ENCODE measurements at places on chromosomes 7 and 10.

DNA sequence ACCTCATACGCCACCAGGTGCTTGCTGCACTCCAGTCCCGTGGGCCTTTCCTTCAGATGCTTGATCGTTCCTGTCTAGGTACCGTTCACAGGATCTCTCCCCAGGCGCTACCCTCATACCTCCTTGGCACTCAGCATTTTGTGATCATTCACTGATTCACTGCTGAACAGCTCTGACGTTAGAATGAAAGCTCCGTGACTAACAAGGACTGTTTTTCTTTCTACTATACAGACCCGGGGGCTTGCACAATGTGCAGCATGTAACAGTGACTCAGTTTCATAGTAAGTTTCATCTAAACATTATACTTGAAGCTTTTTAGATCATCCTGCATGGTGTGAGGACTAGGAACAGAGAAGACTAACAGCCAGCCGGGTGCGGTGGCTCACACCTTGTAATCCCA is 20.6 kb downstream of the KIN start:
- no peak for DNase-seq

DNA sequence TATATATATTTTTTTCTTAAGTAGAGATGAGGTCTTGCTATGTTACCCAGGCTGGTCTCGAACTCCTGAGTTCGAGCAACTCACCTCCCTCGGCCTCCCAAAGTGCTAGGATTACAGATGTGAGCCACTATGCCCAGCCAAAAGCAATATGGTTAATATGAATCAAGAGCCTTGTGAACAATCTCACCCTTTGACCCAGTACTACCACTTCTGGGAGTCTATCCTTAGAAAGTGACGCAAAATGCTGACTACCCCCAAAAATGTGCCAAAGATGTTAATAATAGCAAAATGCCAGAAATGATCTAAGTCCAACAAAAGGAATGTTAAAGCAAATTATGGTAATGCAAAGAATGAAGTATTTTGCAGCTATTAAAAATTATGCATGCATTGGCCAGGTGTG is 44.3 kb downstream of the HOXA1 start:
- DNase-seq: no peak

DNA sequence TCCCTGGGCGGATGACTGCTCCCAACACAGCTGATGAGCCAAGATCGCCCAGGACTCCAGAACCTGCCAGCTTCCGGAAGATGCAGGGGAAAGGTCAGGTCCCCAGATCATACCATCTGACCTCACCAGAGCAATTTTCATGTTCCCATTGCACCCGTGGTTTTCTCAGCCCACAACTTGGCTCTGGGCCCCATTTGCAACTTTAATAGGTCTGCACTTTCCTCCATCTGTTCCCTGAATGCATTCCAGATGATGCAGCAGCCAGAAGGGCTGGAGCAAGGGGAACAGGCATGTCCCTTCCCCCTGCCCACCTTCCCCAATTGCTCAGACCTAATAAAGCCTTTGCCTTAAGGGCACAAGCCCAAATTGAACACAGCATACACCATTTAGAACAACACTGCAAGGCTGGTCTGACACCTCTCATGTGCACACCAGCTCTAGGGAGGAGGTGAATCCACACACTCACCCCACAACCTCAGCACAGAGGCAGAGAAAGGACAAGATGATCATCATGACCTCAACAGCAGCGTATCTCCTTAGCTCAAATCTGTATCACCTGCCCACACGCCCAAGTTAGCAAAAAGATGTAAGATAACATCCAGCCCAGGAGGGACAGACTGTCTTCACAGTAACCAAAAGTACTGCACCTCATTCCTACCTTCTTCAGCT is 87.5 kb downstream of the PLXNA4 start:
- DNase-seq: no peak

DNA sequence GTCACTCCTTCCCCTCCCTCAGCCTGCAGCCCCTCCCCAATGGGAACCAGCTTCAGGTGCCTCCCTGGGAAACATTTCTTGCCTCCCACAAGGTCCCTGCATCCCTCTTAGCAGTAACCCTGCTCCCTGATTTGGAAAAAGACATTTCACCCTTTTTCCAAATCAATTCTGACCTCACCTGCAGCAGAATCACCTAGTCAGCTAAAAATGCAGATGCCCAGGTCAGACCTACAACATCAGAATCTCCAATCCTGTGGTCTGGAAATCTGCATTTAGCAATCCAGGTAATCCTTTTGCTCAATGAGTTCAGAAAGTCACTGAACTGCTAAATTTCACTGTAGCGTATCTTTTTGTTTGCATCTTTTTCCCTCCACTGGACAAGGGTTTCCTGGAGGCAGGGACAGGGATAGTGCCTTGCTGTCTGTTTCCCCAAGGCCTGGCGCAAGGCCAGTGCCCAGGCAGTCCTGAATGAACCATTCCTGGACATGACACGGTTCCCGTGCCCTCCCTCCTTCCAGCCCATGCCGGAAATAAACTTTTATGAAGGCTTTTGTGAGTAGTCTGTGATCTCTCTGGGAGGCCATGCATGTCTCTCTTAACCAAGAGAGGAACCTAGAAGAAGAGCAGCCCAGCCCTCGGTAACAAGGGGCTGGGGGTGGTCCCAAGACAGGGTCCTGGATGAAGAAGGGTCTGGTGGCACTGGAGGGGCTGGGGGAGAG is 44.0 kb downstream of the COL13A1 start:
- no peak for DNase-seq

GRCh38 chr7:55307123-55307916 is 57.8 kb upstream of the LANCL2 start:
- no peak for DNase-seq

DNA sequence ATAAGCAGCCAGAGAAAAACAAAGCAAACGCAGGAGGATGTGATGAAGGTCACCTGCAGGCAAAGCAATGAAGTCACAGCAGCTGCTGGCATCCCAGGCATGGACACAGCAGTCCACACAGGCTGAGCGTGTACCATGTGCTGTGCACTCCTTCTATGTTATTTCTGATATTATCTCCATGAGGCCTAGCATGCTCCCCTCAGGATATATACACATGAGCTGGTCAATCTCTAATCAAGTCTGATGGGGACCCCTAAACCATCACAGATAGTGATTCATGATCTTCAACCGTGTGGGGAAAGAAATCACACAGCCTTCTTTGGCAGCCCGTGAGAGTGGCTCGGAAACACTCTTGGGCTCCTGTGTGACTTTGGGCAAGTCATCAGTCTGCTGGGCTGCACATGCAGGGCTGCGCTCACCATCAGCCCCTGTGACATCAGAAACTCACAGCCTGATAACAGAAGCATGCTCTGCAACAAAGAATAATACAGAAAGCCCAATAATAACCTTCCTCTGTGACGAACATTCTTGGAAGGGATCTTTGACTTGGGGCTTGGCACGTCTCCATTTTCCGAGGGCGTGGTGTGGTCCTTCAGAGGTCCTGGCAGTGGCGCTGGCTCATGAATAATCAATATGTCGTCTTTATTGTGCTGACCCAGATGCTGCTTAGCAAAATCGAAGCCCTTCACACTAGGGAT is 83.0 kb upstream of the ATP6V0A4 start:
- no peak for DNase-seq

DNA sequence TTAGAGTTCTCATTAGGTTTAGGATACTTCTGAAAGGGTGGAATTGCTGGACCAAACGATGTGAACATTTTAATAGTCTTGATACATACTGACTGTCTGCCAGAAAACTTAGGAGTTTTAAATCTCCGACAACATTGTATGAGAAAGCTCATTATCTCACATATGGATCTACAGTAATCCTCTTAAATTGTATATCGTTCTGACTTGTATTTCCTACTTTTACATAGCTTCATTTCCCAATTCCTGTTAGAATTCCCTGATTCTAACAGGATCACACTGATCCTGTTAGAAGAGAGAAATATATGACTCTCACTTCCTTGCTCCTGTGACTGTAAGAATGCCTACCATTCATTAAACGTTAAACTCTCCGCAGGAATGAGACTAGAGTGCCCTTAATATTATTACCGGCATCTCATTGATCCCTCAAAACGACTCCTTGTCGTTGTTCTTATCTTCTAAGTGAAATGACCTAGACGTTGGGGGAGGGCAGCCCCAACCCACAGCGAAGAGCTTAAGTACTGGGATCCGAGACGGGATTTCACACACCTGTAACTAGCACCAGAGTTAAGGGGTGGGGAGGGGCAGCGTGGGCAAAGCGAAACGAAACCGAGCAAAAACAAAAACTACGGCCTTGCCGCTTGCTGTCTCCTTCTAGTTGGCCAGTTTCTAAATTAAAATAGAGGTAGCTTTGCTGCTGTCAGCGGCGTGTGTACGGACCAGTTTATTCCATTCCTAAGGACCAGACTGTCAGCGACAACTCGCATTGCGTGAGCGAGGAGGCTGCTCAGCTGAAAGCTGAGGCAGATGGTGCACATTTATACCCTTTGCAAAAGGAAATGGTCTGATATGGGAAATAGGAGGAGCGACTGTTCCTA is 678 bp upstream of the TMEM106B start:
- no peak for DNase-seq

DNA sequence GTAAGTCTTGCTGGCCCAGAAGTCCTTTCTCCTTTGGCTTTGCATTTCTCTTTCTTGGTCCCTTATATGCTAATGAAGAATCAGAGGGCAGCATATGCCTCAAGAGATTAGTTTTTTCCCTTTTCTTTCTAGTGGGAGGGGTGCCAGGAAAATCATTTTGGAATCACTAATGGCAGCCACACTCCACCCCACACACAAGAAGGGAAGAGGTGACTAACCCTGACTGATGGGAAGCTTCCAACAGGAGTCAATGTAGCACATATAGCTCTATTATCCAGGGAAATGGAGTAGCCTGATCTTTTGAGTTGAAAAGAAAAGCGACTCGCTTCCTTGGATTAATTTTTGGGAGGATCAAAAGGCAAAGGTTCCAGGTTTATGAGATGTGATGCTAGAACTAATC is 225.3 kb downstream of the KIF20B start:
- DNase-seq: no peak

GRCh38 chr7:36951257-36951697 is 227.0 kb upstream of the AOAH start:
- DNase-seq: no peak

DNA sequence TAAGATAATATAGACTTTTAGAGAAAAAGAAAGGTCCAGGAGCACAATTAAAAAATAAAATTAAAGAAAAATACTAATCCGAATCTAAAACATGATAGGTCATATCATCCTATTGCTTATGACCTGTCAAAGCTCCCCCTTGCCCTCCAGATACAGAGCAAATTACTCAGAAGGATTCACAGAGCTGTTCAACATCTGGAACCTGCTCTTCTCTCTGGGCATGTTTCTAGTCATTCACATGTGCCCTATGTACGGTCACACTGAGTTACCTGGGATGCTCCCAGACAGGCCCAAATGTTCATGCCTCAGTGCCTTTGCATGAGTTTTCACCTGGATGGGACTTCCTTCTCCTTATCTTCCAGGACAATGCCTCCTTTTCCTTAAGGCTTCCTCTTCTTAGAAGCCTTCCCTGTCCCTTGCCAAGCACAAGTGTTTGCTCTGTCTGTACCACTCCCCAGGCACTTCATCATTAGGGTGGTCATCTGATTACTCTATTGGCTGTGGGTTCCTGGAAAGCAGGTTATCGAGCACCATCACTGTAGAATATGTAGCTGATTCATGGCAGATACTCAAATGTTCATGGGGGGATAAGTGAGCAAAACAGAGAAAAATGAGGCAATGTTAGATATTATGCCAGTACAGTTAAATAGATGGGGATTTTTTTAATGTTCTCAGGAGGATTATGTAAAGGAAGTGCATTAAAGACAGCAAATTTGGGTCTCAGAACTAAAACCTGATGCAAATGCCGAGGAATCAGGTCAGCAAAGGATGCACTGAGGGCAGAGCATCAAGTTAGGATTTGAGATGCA is 12.0 kb upstream of the AOAH start:
- no peak for DNase-seq

GRCh38 chr7:25186436-25186835 is 41.9 kb downstream of the NPVF start:
- DNase-seq: no peak

DNA sequence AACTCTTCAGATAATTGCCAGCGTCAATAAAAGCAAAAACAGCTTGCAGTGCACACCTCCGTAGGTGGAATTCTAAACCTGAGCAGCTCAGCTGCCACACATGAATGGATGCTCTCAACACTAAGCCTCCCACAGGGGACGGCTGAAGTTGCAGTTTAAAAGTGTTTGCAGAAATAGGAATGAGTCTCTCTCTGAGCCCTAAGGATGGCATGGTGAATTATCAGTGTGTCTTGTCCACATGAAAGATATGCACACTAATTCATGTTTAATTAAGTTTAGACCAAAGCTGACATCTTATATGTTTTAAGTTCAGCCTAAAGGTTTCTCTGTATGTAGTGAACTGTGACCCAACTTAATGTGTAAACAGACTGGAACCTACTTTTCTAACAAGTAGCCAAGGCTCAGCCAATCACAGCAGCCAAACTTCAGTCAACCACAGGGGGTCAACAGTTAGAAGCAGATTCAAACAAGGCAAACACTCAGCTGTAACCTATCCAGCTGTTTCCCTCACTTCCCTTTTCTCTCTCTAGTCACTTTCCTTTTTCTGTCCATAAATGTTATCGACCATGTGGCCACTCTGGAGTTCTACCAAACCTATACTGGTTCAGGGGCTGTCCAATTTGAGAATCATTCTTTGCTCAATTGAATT is 38.1 kb downstream of the CTTNBP2 start:
- no peak for DNase-seq

GRCh38 chr10:97080051-97080776 is 105.5 kb downstream of the SLIT1 start:
- no peak for DNase-seq

GRCh38 chr7:15802425-15802824 is 115.9 kb upstream of the MEOX2 start:
- DNase-seq: no peak

DNA sequence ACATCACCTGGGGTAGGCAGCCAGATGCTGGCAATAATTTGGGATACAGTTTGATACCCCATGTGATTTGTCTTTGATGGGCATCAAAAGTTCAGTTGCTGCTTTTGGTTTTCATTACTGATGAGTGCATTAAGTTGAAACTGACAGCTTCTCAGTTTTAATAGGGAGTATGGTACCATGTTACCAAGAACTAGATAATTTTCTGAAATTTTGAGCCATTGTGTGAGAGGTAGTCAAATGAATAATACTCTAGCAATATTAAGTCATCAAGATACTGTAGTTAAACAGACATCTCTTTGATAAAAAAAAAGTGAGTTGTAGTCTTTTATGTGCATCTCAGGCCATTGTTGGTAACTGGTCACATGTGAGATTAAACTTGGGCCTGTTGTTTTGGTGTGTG is 71.5 kb downstream of the ST7 start:
- no peak for DNase-seq

DNA sequence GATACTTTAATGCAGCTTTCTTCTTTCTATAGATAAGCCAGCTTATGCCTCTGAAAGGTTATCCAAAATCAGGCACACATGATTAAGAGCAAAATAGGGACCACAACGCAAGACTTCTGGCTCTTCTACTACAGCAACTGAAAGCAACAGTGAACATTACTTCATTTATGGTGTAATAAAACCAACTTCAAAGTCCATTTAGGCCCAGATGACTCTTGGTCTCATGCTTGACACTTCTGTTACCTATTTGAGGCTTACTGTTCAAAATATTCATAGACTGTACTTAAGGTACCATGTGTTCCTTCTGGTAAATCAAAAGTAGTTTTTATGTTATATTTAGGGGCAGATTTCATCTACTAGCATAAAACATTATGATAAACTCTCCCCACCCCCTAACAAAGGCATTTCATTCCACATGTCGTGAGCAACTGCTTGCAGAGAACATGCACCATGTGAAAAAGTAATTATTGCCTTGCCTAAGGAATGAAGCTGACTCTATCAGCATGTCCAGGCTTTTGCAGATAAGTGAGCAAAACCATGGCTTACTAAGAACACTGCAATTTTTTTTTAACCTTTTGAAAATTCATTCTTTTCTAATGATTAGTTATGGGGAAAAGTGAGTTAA is 154.9 kb upstream of the ITGB1 start:
- DNase-seq: no peak
